ENCODE measurements at places on chromosomes 6 and 20. TPM values are rescaled to one million over a fixed set of nuclear protein-coding genes. Genes with fewer than 3 reads are reported as not detected.

TAGAP gene
- 53.2 TPM for total RNA-seq

MUC21 gene
- not detected for total RNA-seq

ASF1A gene
- total RNA-seq: 59.8 TPM

ENPP5 gene
- total RNA-seq: not detected

DNA sequence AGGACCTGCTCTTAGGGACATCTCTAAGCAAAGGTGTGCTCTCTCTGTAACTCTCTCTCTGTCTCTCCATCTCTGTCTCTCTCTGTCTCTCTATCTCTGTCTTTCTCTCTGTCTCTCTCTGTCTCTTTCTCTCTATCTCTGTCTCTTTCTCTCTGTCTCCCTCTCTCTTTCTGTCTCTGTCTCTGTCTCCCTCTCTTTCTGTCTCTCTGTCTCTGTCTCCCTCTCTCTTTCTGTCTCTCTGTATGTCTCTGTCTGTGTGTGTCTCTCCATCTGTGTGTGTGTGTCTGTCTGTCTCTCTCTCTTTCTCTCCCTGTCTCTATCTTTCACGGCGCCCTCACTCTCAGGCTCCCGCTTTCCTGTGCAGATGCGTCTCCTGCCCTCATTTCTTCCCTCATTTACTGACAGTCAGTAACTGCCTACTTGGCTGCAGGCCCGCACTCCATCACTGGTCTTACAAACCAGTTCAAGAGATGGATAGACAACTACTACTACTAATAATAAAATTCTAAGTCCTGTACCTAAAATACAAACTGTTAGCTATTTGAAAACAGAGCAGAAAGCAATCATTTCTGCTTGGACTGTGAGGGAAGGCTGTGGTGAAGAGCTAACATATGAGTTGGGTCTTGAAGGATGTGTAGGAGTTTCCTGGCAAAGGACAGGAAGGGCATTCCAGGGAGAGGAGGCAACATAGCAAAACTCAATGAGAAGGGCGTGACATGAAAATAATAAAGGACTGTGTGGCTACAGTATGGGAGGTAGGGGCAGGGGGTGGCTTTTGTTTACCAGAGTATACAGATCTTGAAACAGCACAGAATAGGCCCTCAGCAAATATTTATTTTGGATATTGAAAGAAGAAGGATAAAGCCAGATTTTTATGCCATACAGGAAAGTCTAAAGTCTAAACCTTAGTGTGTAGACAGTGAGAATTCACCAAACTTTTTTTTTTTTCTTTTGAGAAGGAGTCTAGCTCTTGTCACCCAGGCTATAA lies 67.8 kb upstream of the TAB2 start:
- no peak for DNase-seq
- peak overlapping the region; percentile 9 for H3K4me3 ChIP-seq
- no peak overlapping the region for H3K27ac ChIP-seq
- H3K4me1 ChIP-seq: peaks cover 33% of the 10 kb centered on the region
- peaks cover 31% of the 10 kb centered on the region for H3K36me3 ChIP-seq
- peaks cover 2% of the 10 kb centered on the region for H3K27me3 ChIP-seq

DNA sequence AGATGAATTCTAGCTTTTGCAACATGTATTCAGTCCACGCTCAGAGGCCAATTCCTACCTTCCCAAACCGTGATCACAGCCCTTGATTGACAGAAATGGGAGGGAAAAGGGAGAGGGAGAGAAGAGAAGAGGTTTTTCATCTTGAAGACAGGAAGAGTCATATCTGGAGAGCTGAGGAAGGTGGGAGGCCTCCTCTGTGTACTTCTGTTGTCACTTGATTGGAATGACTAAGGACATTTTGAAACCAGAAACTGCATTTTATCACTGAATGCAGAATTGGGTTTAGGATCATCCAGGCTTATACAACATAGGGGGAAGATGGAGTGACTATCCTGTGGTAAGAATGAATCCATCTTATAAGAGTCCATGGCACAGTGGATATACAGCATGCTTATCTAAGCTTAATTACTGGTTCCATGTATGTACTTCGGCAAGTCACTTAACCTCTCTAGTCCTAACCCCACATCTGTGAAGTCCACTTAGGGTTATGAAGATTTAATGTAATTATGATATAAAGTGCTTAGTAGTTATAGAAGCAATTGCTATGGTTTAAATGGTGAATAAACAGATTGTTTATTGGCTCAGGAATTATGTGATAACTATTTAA lies 144.0 kb downstream of the BCKDHB start:
- H3K36me3 ChIP-seq: no peaks in the 10 kb centered on the region
- H3K4me3 ChIP-seq: no peak overlapping the region
- H3K27me3 ChIP-seq: no peaks in the 10 kb centered on the region

DNA sequence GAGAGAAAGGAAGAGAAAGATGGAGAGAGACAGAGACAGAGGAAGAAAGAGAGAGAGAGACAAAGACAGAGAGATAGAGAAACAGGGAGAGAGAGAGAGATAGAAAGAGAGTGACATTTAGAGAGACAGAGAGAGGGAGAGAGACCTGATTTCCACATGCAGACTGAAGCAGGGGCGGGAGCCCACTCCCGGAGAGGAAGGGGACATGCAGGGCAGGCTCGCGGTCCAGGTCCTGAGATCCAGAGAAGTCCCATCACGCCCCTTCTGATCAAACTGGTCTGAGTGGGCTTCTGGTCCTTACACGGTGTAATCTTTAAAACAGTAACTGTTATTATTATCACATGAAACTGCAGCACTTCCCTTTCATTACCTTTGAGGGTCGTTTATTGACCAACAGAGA lies 62.2 kb downstream of the PHACTR3 start:
- DNase-seq: no peak
- H3K4me1 ChIP-seq: no peaks in the 10 kb centered on the region
- H3K27ac ChIP-seq: no peak overlapping the region
- no peaks in the 10 kb centered on the region for H3K36me3 ChIP-seq
- no peaks in the 10 kb centered on the region for H3K27me3 ChIP-seq

DNA sequence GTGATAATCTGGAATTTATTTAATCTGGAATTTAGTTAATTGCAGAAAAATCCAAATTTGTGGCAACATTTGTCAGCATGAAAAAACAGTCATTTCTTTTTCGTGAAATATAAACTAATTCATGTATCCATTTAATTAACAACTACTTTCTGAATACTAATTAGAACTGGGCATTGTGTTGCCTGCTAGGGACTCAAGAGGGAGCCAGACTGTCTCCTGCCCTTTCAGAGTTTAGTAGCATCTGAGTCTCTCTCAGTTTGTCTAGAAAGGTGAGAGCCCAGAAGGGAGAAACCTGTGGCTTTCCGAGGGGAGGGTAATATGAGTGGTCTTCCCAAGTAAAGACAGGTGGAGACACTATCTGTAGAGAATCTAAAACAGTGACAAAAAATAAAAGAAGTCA lies 210.9 kb upstream of the HDDC2 start:
- H3K4me1 ChIP-seq: no peaks in the 10 kb centered on the region
- no peaks in the 10 kb centered on the region for H3K36me3 ChIP-seq
- no peak for DNase-seq
- H3K27ac ChIP-seq: no peak overlapping the region
- no peaks in the 10 kb centered on the region for H3K27me3 ChIP-seq

GRCh38 chr20:45300961-45301360 lies 5.7 kb upstream of the RBPJL start:
- H3K27me3 ChIP-seq: peaks cover 8% of the 10 kb centered on the region
- DNase-seq: peak; percentile 49
- H3K36me3 ChIP-seq: no peaks in the 10 kb centered on the region

- no peak overlapping the region for H3K4me3 ChIP-seq
- no peaks in the 10 kb centered on the region for H3K36me3 ChIP-seq
- no peaks in the 10 kb centered on the region for H3K27me3 ChIP-seq
- DNase-seq: no peak
Observed at GRCh38 chr6:113065611-113066010, 718.5 kb downstream of the RFPL4B start.

- no peak for DNase-seq
- H3K4me1 ChIP-seq: peaks cover 2% of the 10 kb centered on the region
- H3K4me3 ChIP-seq: no peak overlapping the region
- peaks cover 7% of the 10 kb centered on the region for H3K36me3 ChIP-seq
Observed at GRCh38 chr20:4886771-4887527, 114.4 kb downstream of the SLC23A2 start.

- no peak overlapping the region for H3K27ac ChIP-seq
- no peaks in the 10 kb centered on the region for H3K36me3 ChIP-seq
- DNase-seq: no peak
- H3K27me3 ChIP-seq: no peaks in the 10 kb centered on the region
- no peaks in the 10 kb centered on the region for H3K4me1 ChIP-seq
Observed at GRCh38 chr6:22036275-22036674, 260.6 kb downstream of the PRL start.

DNA sequence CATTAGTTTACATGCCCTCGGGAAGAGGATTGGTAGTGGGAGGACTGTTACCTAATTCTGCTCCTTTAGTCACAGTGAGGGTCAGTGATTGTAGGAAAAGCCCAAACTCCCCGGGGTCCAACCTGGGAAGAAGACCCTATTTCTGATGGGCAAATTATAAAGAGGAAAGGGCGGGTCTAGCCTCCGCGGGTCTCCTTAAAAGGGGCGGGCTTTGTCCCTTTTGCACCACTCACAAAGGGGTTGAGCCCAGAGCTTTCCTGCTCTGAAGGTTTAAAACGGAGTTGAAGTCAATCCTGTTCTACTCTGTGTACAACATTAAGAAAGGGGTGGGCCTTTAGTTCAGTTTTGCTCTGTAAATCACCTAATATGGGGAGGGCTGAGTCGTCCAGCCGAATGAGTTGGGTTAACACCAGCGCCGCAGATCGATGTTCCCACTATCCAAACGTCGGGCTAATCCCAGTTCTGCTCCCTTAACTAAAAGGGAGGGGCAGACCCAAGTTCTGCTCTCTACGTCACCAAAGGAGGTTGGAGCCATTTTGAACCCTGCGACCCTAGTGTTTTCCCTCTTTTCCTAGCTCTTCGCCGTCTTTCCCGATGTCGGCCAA lies 920 bp upstream of the RNF5 start:
- H3K4me1 ChIP-seq: peaks cover 66% of the 10 kb centered on the region
- peak overlapping the region; percentile 91 for H3K4me3 ChIP-seq
- peak overlapping the region; percentile 90 for H3K27ac ChIP-seq

GRCh38 chr6:144651234-144651633 lies 366.1 kb downstream of the UTRN start:
- no peak for DNase-seq
- no peak overlapping the region for H3K4me3 ChIP-seq
- peaks cover 7% of the 10 kb centered on the region for H3K36me3 ChIP-seq
- peaks cover 16% of the 10 kb centered on the region for H3K4me1 ChIP-seq
- H3K27ac ChIP-seq: no peak overlapping the region

GRCh38 chr20:24303393-24304170 lies 165.8 kb upstream of the SYNDIG1 start:
- no peak for DNase-seq
- no peaks in the 10 kb centered on the region for H3K36me3 ChIP-seq
- peaks cover 23% of the 10 kb centered on the region for H3K27me3 ChIP-seq
- no peak overlapping the region for H3K4me3 ChIP-seq
- no peak overlapping the region for H3K27ac ChIP-seq

DNA sequence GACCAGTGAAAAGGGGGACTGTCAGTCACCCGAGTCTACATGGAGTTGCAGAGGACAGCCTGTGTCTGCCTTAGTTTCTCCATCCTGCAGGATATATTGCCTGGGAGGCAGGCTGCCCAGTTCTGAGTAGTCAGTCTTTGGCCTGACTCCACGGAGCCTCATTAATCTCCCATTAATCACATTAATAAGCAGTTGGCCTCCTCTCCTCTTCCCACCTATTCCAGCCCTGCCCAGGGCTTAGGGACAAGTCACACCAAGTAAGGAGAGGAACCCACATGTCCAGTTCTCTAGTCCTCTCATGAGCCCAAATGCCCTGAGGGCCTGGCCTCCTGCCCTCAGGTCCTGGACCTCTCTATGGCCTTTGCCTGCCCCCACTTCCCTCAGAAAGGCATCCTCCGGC lies 1.3 kb upstream of the MUCL3 start:
- no peaks in the 10 kb centered on the region for H3K4me1 ChIP-seq
- H3K27me3 ChIP-seq: peaks cover 44% of the 10 kb centered on the region
- H3K36me3 ChIP-seq: no peaks in the 10 kb centered on the region
- DNase-seq: no peak

GRCh38 chr6:130683761-130684517 lies 143.3 kb upstream of the SMLR1 start:
- no peaks in the 10 kb centered on the region for H3K27me3 ChIP-seq
- H3K4me1 ChIP-seq: no peaks in the 10 kb centered on the region
- H3K36me3 ChIP-seq: peaks cover 2% of the 10 kb centered on the region

DNA sequence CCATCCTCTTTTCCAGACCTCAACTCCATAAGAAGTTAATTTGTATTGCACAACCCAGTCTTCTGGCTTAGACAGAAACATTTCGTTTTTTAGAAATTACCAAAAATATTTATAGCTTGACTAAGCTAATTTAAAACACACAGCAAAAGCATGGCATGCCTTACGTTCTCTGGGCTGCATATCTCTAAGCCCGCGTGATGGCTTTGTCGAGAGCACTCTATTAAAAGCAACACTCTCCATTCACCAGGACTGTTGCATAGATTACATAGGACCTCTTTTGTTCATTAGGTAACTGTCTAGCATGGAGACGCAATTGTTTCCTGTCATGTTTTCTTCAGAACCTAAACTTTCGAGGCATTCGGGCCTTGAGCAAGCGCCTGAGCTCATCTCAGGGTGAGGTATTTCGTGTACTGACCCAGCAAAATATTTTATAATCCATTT lies 104.5 kb downstream of the IBTK start:
- H3K4me1 ChIP-seq: no peaks in the 10 kb centered on the region
- H3K27ac ChIP-seq: no peak overlapping the region
- DNase-seq: no peak
- H3K36me3 ChIP-seq: no peaks in the 10 kb centered on the region
- no peaks in the 10 kb centered on the region for H3K27me3 ChIP-seq

GRCh38 chr20:43765916-43766315 lies 39.1 kb upstream of the GTSF1L start:
- no peak overlapping the region for H3K27ac ChIP-seq
- no peak for DNase-seq
- H3K36me3 ChIP-seq: no peaks in the 10 kb centered on the region
- peaks cover 29% of the 10 kb centered on the region for H3K27me3 ChIP-seq

DNA sequence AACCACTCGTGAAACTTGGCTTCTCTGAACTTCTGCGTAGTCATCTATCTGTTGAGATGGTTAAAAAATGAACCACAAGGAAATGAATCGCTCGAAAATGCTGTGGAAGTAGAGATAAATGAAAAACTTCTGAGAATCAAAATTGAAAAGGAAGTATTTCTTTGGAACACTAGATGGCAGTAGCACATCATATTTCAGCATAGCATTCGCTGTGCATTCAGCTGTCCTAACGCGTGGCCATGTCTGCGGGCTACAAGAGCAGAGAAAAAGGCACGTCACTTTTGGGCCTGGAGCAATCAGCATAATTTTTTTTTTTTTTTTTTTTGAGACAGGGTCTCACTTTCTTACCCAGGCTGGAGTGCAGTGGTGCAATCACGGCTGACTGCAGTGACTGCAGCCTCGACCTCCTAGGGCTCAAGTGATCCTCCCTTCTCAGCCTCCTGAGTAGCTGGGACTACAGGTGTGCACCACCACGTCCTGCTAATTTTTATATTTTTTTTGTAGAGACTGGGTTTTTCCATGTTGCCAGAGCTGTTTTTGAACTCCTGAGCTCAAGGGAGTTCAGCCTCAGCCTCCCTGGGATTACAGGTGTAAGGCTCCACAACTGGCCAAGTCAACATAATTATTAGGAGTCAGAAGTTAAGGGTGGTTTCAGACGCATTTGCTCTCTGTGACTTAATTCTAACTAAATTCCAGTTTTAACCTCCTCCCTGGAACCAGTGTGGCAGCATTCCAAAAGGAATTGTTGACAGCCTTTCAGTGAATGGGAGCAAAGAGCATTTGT lies 8.8 kb upstream of the PERP start:
- peaks cover 38% of the 10 kb centered on the region for H3K27me3 ChIP-seq
- DNase-seq: peak; percentile 53
- H3K4me1 ChIP-seq: peaks cover 8% of the 10 kb centered on the region
- H3K36me3 ChIP-seq: no peaks in the 10 kb centered on the region
- H3K27ac ChIP-seq: no peak overlapping the region
- H3K4me3 ChIP-seq: no peak overlapping the region
